Activated CD4-positive, CD25-positive, alpha-beta regulatory T cell (primary cell): ENCODE measurements at places on chromosomes 6 and 20.

DNA sequence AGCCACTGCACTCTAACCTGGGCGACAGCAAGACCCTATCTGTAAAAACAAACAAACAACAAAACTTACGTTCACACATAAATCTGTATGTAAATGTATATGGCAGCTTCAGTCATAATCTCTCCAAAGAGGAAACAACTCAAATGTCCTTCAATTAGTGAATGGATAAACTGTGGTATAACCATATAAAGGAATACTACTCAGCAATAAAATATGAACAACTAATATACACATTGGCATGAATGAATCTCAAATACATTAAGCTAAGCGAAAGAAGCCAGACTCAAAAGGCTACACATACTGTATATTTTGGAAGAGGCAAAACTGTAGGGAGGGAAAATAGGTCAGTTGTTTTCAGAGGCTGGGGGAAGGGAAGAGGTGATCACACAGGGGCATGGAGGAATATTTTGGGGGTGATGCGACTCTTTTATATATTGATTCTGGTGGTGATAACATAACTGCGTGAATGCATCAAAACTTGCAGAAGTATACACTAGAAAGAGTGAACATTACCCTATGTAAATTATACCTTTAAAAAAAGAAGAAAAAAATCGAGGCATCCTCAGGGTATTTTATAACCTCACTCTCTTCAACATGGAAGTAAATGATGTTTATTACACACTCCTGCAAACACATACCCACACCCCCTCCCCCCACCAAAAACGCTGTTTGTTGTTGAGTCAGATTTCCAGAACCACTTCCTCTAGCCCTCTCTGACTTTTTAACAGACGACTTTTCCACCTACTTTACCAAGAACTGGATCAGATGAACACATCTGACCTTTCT is 115.2 kb upstream of the RNF24 start:
- DNase-seq, result no peak

- no peak for DNase-seq
These were observed 90.6 kb upstream of the ADGRB3 start for GRCh38 chr6:68544450-68544849.

DNA sequence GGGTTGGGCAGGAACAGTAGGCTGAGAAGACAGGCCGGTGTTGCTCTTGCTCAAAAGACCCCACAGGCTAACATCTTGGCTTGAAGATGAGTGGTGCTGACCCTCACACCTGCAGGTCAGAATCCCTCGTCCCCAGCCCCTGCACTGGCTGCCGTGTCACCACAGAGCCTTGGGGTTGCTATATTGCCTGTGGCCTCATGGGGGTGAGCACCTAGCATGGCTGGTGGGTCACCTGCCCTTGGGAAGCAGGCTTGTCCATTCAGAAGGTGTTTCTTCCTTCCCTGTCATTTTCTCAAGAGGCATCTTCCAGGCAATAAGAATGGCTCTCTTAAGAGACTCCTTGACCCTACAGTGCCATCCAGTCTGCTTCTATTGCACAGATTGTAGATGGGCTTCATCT is 7.7 kb downstream of the SLC22A16 start:
- DNase-seq, result no peak

DNA sequence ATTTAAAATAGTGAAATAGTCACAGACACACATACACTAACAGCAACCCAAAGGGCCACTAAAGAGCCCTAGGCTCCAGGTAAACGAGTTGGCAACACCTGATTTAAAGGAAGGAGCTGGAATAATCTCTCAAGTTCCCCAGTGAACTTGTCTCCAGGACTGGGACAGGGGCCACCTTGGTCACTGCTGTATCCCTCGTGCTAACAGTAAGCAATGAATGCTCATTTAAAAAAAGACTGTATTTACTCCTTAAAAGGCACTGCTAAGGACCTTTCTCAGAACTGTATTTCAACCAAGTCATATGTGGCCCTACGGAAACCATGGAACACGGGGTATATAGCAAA is 1.3 kb downstream of the DIDO1 start:
- DNase-seq, result no peak

- DNase-seq, result no peak
These were observed 448.0 kb downstream of the TENT5A start for GRCh38 chr6:81304466-81304865.

GRCh38 chr6:170108456-170108855 is 182.4 kb downstream of the DLL1 start:
- DNase-seq, result no peak

GRCh38 chr20:25081730-25082497 is at the start of gene VSX1:
Gene VSX1 (minus strand): TSS chr20:25082141. CDS start chr20:25082096, 45 bp downstream.
- DNase-seq, result no peak

- DNase-seq, result no peak
These were observed 88.1 kb upstream of the STMND1 start for GRCh38 chr6:17013701-17014100.

- DNase-seq, result no peak
These were observed 22.5 kb upstream of the C6orf58 start for GRCh38 chr6:127554435-127555006.

DNA sequence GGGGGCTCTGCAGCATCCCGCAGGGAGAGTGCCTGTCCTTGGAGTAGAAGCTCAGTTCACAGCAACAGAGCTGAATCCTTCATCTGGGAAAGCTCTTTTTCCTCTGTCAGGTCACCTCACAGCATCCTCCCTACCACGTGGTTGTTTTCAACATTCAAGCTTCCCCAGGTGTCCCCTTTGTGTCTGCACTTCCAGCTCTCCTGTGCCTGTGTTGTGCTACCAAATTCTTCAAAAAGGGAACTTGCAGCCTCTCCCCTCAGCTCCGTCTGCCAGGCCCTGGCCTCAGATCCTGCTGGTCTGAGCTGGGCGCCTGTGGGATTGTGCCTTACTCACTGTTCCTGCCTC is 108.4 kb downstream of the FOXF2 start:
- DNase-seq, result no peak

GRCh38 chr6:18178960-18179615 is 23.9 kb downstream of the KDM1B start:
- DNase-seq, result no peak

- DNase-seq, result no peak
These were observed 111.5 kb downstream of the ARHGAP18 start for GRCh38 chr6:129598244-129599187.

GRCh38 chr20:2559651-2560050 is 23.3 kb downstream of the TMC2 start:
- DNase-seq, result no peak

DNA sequence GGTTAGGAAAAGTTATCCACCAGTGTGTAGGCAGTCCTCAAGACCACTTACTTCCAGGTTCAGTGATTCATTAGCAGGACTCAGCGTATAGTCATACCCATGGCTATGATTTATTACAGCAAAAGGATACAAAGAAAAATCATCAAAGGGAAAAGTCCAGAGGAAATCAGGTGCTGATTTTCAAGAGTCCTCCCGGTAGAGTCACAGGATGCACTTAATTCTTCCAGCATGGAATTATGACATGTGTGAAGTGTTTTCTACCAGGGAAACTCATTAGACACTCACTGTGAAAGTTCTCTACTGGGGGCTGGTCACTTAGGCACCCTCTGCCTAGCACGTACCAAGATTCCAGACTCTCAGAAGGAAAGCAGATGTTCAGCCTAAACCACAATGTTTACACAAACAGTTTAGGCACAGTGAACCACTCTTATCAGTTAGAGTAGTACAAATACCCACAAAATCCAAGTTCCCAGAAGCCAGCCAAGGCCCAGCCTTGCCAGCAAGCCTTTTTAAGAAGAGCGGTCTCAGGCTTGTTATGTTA is 10.2 kb downstream of the WFDC3 start:
- DNase-seq, result no peak

DNA sequence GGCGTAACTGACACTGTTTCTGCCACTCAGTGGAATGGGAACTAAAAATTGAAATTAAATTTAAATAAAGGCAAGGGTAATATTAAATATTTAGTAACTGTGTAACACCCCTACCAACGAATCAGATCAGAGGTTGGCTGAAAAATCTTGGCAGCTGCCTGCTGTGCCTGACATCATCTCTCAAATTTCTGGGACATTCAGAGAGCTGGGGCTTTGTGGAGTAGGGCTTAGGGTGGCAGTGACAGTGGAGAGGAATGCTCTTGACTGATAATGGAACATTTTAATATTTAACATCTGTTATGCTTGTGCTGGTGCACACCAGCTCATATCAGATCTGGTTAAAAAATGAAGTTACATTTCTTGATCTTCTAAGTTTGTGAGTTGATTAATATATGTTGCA is 62.2 kb downstream of the RFPL4B start:
- DNase-seq, result no peak

DNA sequence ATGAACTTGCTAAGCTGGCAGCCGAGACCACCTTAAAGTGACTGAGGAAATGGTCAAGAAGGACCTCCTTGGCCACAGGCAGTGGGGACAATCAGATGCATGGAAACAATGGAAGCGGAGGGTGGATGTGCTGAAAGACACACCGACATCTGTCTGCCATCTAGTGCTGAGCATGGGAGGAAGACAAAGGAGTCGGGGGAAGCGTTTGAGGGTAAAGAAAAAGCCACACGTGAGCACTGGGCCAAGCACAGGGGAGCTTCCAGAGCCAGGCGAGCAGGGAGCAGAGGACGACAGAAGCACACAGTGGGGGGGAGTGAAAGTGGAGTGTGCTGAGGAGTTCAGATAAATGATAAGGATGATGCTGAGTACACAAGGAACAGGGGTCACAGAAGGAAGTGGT is 367.8 kb downstream of the ZFAND3 start:
- no peak for DNase-seq

DNA sequence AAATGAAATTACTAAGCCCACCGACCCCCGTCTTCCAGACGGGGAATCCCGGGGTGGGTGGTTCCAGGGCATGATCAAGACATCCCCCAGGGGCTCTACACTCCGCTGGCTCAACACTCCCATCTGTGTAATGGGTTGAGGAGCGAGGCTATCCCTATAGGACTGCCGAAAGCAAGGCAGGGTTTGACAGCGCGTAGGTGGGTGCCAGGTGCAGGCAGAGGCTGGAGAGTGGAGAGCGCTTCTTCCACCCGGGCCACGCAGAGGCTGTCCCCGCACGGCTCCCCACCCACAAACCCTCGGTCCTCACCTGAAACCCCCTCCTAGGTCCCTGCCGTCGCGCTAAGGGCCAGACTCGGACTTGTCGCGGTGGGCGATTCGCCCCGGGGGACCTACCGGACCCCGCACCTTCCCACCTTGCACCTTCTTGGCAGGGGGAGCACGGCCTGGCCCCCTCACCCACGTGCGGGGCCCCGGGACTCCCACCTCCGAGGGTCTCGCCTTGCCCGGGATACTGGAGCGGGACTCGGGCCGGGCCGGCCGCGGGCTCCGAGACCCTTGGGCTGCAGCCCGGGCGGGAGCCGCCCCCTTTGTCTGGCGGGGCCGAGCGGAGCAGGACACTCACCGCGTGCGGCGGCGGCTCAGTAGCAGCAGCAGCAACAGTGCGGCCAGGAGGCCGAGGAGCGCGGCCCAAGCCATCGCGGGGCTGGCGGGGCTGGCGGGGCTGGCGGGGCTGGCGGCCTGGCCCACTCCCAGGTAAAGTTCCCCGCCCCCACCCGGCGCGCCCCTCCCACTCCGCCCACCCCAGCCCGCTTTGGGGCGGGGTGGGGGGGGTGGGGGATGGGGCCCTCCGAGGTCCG is at the start of gene PTGIS:
Gene PTGIS, minus strand, starts transcription at position 717 of the 857 bp plus-strand sequence. Its CDS starts 21 bp downstream, at position 696.
- DNase-seq, result no peak

- no peak for DNase-seq
These were observed 16.2 kb downstream of the FOXC1 start for GRCh38 chr6:1625794-1626435.

GRCh38 chr6:134750669-134751068 is 199.2 kb downstream of the ALDH8A1 start:
- no peak for DNase-seq

DNA sequence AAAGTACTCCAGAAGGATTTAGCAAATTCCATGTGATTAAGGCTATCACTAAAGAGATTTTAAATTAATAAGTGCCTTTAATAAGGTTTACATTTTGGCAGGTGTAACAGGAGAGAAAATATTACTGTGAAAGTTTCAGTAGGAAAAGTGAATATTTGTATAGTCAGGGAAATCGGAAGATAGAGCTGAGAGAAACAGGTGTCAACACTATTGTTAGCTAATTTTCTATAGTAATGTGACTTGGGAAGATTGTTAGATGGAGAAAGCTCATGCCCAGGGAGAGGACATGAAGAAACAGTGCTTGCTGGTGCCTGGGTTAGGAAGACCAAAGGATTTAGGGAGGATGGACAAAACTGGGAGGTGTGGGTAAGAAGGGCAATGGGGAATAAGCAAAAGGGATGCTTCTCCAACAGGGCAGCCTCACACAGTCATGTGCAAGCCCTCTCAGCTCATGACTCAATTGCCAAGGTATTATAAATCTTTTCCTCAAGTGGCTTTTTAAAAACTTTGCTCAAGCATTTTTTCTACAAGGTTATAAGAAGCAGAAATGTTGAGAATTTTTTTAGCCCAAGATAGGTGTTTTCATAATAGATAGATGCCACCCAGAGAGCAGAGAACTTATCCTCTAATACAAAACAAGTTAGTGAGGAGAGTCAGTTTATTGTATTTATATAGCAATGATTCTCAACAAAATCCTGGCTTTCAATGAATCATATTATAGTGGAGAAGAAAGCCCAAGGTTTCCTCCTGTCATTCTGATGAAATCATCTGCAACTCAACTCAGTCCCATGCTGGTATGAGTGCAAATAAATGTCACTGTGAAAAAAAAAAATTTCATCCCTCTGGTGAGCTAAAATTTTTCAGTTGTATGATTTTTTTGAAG is 325.2 kb upstream of the NT5E start:
- no peak for DNase-seq

DNA sequence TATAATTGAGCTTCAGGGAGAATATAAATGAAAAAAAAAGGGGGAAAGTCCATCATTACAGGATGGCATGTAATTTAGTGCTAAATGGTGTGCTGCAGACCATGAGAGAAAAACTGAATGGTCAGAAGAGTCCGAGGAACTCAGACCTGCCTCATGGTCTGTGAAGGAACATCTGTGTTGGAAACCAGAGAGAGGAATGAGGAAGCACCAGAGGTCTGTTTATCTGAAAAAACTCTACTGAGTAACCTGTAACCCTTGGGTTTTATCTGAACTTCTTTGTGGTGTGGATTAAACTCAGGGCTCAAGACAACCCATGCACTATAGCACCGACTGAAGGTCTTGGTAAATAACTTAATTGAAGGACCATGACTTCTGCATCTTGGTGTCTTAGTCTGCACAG is 108.1 kb downstream of the RNF144B start:
- DNase-seq, result no peak

GRCh38 chr20:59484228-59484627 is 120.1 kb upstream of the PHACTR3 start:
- no peak for DNase-seq

- DNase-seq, result no peak
These were observed 184.9 kb upstream of the CST7 start for GRCh38 chr20:24764027-24764793.

GRCh38 chr20:10603378-10603777 is 70.4 kb downstream of the JAG1 start:
- no peak for DNase-seq

GRCh38 chr20:18016772-18017171 is 40.9 kb downstream of the OVOL2 start:
- no peak for DNase-seq

DNA sequence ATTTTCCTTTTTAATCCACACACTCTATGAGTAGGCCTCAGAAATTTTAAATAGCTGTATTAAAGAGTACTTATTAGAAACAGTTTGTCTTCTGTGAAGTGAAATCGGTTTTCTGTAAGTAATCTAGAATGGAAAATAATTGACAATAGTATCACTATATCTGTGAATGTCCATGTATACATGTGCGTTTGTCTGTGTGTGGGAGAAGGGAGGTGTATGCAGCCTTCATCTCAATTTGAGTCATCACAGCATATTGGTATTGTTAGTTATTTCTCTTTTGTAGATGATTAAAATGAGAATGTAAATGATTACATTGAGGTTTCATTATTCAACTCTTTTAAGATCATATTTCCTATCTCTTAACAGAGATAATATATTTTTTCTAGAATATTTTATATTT is 206.0 kb downstream of the EYS start:
- no peak for DNase-seq
